ENCODE measurements at places on chromosomes 2 and 18.

DNA sequence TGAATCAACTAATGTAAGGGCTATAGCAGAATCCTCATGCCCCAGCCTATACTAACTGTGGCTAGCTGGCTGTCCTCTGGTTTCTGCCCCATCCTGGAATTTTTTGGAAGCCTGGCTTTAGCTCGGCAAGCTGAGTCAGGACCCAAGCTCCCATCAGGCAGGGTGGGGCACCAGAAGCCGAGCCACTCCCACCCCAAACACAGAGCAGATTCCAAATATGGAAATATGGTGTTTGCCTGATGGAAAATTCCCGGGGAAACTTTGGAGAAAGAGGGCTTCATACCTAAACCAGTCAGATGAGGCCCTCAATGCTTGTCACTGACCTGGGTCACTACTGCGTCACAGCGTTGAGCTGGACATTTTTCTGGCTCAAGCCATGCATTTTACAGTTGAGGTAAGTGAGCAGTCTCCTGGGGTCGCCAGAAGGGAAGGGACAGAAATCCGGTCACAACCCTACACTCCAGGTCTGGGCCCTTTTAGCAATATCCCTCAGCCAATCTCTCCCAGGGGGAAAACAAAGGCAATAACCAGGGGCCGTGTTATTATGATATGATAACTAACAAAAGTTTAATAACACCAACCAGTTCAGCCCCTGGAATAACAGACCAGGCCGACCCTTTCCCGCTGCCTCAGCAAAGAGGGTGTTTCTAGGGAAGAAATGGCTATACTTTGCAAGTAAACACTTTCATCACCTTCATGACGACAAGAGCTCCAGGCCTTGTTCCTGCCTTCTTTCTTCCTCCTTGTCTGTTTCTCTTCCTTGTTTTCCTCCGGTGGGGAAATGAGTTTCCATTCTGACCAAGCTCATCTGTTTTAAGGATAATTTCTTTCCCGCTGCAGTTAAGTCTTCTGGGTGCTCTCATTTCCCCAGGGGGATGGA is 37.7 kb downstream of the PSD4 start:
- peaks cover 2% of the 10 kb centered on the region for H3K36me3 ChIP-seq
- peaks cover 7% of the 10 kb centered on the region for H3K4me1 ChIP-seq
- no peak for DNase-seq
- no peak overlapping the region for H3K27ac ChIP-seq

DNA sequence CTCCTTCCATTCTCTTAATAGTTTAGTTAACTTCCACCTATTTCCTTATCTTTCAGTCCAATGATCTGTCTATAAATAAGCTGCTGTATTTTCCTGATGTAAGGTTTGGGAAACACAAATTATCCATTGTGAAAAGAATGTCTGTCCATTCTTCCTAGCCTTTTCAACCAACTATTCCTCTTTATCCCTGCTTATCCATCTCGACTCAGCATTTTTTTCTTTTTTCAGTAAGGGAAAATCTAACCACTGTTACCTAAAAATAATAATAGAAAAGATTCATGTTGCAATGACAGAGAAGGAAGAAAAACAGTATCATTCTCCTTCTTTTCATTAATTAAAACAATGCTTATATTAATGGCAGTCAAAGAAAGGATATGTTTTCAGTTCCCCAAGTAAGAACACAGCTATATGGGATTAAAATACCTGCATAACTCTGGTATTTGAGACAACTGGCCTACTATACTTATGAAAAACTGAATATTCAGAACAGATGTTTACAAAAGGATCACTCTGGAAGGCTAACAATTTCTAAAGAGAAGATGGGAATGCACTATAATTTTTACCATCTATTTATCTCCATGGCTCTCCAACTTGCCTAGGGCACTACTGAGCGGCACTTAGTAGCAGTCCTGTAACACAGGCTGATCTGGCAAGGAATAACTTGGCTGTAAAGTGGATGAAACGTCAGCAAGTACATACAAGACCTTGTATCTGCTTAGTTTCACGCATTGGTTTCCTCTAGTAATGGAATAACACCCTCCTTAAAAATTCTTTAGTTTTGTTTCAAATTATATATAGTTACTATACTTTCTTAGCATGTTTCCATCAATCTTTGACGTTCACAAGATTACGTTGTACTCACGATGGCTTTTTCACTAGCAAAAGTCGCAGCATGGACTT is 57.2 kb downstream of the RTTN start:
- no peak for DNase-seq
- H3K36me3 ChIP-seq: peaks cover 15% of the 10 kb centered on the region
- H3K4me3 ChIP-seq: no peak overlapping the region
- no peak overlapping the region for H3K27ac ChIP-seq
- H3K27me3 ChIP-seq: no peaks in the 10 kb centered on the region
- peaks cover 12% of the 10 kb centered on the region for H3K4me1 ChIP-seq

DNA sequence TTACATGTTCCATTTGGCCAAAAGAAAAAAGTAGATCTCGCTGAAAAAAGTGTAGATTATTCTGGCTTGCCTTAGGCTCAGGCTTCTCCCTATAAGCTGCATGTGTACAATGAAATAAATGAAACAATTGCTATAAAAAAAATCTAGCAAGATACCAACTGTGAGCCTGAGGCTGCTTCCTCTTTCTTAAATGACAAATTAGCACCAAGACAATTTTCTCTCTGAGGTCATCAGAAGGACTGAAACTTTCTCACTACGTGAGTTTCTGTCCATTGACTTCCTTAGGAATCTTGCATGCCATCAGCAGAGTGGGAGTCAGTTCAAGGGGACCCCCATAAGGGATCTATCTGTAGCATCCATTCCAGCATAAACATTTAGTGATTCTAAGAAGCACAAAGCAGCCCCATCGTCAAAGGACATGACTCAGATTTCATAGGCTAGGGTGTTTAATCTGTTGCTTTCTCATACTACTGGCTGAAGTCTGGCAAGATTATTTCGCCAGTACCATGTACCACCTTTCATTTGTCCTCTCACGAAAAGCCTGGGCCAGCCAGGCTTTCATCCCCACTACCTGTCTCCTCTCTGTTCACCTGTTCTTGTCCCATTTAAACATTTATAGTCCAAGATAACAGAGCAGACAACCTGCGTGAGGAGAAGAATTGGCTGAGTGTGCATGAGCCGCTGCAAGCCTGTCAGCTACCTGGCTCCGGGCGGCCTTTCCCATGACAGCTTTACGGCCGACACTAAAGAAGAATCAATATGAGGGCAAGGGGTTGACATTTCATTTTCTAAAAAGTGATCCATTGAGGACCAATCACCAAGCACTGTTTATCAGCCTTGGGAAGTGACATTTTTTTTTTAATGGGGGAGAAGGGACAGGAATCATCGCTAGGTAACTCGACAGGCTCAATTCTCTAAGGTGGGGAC is 120.0 kb downstream of the EPHA4 start:
- DNase-seq: no peak
- H3K27me3 ChIP-seq: peaks cover 1% of the 10 kb centered on the region
- no peak overlapping the region for H3K27ac ChIP-seq
- peaks cover 9% of the 10 kb centered on the region for H3K4me1 ChIP-seq
- H3K36me3 ChIP-seq: peaks cover 11% of the 10 kb centered on the region

DNA sequence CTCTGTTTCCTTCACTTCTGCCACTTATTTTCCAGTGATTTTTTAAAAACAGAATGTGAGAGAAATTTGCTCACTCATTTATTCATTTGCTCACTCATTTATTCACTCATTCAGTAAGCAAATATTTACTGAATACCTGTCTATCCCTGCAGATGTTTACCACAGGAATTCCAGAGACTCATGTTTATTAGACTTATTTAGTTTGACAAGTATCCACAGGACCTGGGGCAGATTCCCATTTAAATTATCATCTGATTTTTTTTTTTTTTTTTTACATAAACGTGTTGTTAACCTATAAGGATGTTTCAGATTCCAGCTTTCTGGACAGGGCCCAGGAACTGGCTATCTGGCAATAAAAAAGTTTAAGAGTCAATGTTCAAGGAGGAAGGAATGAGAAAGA is 175.1 kb upstream of the ERBB4 start:
- no peaks in the 10 kb centered on the region for H3K36me3 ChIP-seq
- H3K4me3 ChIP-seq: no peak overlapping the region
- peaks cover 3% of the 10 kb centered on the region for H3K27me3 ChIP-seq
- no peaks in the 10 kb centered on the region for H3K4me1 ChIP-seq
- no peak overlapping the region for H3K27ac ChIP-seq
- no peak for DNase-seq

DNA sequence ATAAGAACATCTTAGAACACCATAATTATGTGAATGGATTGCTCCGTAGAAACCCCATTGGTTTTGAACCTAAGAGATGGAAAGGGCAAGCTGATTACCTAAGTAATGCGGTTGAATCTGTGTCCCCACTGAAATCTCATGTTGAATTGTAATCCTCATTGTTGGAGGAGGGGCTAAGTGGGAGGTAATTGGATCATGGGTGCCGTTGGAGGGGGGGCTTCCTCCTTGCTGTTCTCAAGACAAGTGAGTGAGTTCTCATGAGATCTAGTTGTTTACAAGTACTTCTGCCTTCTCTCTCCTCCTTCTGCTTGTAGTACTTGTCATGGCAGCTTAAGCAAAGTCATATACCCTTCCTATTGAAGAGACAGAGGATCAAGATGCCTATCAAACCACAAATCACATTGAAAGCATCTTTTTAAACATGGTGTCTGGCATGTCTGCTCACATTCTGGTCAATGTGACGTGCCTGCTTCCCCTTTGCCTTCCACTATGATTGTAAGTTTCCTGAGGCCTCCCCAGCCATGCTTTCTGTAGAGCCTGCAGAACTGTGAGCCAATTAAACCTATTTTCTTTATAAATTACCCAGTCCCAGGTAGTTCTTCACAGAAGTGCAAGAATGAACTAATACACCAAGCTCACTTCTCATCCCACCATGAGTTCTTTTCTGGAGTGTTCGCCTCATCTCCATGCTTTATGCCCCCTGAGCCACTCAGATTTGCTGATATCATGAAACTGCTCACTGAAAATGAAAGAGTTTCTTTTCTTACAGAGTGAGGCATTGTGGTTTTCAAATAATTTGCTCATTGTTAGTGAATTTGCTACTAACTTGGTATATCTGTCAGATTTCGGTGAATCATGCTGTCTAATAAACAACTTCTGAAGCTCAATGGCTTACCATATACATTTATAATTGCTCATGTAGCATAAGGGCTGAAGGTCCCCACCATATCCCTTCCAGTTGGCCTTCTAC is 23.6 kb downstream of the KCNE4 start:
- no peaks in the 10 kb centered on the region for H3K36me3 ChIP-seq
- DNase-seq: no peak
- H3K27ac ChIP-seq: no peak overlapping the region
- H3K4me1 ChIP-seq: no peaks in the 10 kb centered on the region

DNA sequence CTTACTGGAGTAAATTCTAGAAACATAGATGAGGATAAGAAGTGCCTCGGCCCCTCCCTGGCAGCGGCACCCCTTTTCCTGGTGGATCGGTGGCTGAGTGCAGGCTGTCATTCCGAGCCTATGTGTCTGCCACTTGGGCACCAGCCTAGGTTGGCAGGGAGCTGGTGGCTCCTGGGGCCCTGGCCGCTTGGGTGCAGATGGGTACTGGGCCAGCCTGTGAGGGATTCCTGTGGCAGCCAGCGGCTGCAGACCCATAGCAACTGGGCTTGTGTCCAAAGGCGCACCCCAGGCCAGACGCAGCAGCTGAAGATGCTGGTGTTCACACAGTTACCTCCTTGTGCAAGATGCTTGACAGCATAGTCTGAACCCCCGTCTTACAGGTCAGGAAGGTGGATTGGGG is 2.8 kb downstream of the SNORC start:
- H3K4me3 ChIP-seq: no peak overlapping the region
- H3K36me3 ChIP-seq: no peaks in the 10 kb centered on the region
- H3K4me1 ChIP-seq: no peaks in the 10 kb centered on the region
- no peak for DNase-seq
- peak overlapping the region; percentile 34 for H3K27ac ChIP-seq
- H3K27me3 ChIP-seq: peaks cover 12% of the 10 kb centered on the region

DNA sequence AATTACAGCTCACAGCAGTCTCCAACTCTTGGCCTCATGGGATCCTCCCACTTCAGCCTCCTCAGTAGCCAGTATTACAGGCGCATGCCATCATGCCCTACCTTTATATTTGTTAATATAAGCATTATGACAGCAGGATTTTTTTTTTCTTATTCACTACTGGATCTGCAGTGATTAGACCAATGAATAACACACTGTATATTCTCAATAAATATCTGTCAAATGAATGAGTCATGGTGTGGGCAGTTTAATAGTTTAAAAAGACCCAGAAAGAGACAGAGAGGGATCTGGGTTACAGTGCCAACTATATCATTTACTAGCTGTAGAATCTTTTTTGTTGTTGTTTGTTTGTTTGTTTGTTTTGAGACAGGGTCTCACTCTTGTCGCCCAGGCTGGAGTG is 62.4 kb upstream of the LTBP1 start:
- no peak overlapping the region for H3K27ac ChIP-seq
- peaks cover 4% of the 10 kb centered on the region for H3K27me3 ChIP-seq
- no peaks in the 10 kb centered on the region for H3K36me3 ChIP-seq
- H3K4me3 ChIP-seq: no peak overlapping the region

DNA sequence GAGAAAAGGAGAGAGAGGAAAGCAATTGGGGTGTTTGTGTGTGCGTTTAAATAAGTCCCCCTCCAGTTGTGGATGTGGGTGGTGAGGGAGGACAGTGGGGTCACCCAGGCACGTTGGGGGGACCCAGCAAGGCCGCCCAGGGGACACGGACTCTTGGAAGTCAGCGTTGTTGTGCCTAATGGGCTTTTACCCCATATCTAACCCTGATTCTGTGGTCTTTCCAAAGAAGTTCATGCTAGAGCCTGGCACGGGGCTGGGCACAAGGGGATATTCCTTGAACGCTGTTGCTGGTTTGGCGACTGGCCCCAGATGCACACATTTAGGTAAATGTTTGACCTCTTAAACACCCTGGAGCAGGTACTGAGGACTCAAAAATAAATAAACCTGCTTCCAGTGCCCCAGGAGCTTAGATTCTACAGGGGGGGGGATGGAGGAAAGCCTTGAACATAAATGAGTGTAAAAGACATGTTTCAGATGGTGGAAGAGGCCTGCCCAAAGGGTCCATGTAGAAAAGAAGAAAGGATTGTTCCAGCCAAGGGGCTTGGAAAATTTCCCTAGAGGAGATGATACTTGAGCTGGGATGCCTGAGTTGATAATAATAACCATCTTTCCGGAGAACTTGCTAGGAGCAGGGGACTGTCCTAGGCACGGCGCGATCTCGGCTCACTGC is 97.7 kb upstream of the SIX3 start:
- DNase-seq: no peak
- no peak overlapping the region for H3K27ac ChIP-seq
- peaks cover 5% of the 10 kb centered on the region for H3K27me3 ChIP-seq
- H3K4me3 ChIP-seq: no peak overlapping the region
- no peaks in the 10 kb centered on the region for H3K4me1 ChIP-seq

- H3K4me1 ChIP-seq: no peaks in the 10 kb centered on the region
- H3K36me3 ChIP-seq: no peaks in the 10 kb centered on the region
- H3K27ac ChIP-seq: no peak overlapping the region
- no peak for DNase-seq
- H3K4me3 ChIP-seq: no peak overlapping the region
- H3K27me3 ChIP-seq: peaks cover 5% of the 10 kb centered on the region
Measured at GRCh38 chr2:66569974-66570373, 135.0 kb downstream of the MEIS1 start.

GRCh38 chr18:77003316-77003715 is 129.3 kb downstream of the MBP start:
- no peak for DNase-seq
- H3K27ac ChIP-seq: no peak overlapping the region
- peaks cover 3% of the 10 kb centered on the region for H3K36me3 ChIP-seq
- H3K27me3 ChIP-seq: no peaks in the 10 kb centered on the region
- no peak overlapping the region for H3K4me3 ChIP-seq

- H3K27me3 ChIP-seq: peaks cover 2% of the 10 kb centered on the region
- no peak overlapping the region for H3K4me3 ChIP-seq
- H3K4me1 ChIP-seq: peaks cover 69% of the 10 kb centered on the region
- peak overlapping the region; percentile 45 for H3K27ac ChIP-seq
Measured at GRCh38 chr18:48838921-48839818, 111.6 kb downstream of the SMAD7 start.

GRCh38 chr2:235458839-235459273 is 35.0 kb upstream of the AGAP1 start:
- H3K27ac ChIP-seq: no peak overlapping the region
- no peak overlapping the region for H3K4me3 ChIP-seq
- H3K27me3 ChIP-seq: peaks cover 2% of the 10 kb centered on the region
- H3K36me3 ChIP-seq: no peaks in the 10 kb centered on the region
